ENCODE measurements at places on chromosomes 7 and 10.

- DNase-seq: no peak
These were observed 176.6 kb upstream of the SP4 start for GRCh38 chr7:21251151-21251800.

GRCh38 chr7:2959103-2959680 lies 84.5 kb downstream of the CARD11 start:
- DNase-seq: no peak

DNA sequence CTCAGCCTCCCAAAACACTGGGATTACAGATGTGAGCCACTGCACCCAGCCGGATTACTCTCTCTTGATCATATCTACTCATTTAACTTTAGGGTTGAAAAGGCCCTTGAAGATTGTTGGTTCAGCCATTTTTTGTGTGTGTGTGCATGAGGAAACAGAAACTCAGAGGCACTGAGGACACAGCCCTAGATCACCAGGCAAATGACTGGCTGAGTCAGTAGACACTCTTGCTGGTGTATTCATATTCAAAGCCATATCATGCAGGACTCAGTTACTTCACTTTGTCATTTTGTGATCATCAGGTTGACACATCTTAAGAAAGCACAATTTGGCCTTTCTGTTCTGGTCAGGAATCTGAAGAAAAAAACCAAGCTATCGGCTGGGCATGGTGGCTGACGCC lies 253.4 kb downstream of the TRIL start:
- no peak for DNase-seq

DNA sequence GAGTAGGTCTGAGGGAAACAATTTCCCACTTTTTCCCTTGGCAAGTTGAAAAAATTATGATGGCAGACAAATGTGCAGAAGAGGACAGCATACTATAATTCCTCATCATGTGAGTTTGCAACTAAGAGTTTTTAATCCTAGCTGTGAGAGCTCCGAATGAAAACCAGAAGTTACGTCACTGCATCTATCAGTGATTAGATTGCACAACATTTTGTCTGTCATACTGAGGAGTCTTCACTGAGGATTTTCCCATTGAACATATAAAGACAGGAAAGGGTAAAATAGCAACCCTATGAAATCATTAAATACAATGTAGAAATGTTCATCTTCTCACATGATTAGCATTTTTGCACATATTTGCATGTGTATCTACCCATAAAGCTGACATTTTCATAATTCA lies 45.8 kb downstream of the ZNF736 start:
- no peak for DNase-seq

DNA sequence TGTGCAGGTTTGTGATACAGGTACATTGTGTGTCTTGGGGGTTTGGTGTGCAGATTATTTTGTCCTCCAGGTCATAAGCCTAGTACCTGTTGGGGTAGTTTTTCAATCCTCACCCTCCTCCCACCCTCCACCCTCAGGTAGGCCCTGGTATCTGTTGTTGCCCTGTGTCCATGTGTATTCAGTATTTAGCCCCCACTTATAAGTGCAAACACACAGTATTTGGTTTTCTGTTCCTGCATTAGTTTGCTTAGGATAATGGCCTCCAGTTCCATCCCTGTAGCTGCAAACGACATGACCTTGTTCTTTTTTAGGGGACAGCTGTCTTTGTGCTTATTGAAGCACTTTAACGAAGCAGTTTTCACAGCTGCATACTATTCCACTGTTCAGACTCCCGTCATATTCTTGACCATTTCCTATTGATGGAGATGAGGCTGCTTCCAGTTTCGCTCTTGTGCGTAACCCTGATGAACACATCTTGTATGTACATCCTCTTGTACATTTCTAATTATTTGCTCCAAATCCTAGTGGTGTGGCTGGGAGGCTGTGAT lies 47.4 kb downstream of the LHPP start:
- no peak for DNase-seq

GRCh38 chr10:90769946-90770841 lies 87.6 kb downstream of the HTR7 start:
- DNase-seq: no peak

- DNase-seq: peak; percentile 82
These were observed 61.4 kb downstream of the ABI1 start for GRCh38 chr10:26799342-26799741.

DNA sequence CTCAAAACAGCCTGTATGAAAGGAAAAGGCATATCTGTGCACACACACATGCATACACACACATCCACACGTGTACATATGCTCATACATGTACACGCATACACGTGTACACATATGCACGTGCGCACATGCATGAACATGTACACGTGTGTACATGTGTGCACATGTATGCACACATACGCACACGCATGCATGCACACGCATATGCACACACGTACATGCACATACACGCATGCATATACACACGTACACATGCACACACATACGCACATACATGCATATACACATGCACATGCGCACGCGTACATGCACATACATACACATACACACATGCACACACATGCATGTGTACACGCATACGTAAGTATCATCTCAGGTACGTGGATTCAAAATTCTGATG lies 19.4 kb downstream of the DIP2C start:
- no peak for DNase-seq

GRCh38 chr10:127992376-127992775 lies 85.5 kb downstream of the PTPRE start:
- DNase-seq: no peak

DNA sequence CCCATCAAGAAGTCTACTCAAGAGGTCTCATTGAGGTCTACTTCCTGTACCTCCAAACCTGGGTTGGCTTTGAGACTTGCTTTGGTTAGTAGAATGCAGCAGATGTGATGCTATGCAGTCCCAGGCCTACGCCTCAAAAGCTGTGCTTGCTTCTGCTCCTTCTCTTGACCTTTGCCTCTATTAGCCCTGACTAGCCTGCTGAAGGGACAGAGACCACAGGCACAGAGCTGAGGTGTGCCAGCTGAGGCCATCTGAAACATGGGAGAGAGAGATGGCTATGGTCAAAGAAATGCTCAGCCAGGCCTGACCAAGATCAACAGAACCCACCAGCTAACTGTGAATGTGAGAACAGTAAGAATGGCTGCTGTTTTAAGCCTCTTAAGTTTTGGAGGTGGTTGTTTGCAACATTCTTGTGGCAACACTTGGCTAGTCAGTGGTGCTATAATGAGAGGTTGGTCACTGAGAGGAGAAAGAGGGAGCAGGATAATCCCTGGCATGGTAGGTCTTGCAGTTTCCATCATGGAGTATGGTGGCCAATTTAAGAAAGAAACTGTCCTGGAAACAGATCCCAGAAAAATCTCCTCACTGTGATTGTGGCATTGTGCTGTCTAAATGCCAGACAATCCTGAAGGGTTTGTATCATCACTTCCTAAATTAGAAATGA lies 176.1 kb upstream of the PHYHIPL start:
- DNase-seq: no peak

DNA sequence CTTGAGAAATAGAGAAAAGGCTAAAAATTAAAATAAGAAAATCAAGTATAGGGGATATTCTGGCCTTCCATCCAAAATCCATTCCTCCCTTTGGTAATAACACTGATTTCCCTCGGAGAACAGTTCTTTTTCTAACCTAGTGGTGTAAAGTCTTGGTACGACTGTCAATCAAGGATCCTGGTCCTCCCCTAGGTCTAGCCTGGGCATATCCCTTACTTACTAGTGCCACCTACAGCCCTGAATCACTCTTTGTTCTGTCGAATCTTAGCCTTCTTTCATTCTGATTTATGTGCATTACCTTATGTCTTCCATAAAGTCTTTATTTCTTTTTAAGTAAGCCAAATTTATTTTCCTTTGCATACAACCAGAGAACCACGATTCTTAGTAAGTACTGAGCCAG lies 298.7 kb upstream of the LRRTM3 start:
- no peak for DNase-seq

DNA sequence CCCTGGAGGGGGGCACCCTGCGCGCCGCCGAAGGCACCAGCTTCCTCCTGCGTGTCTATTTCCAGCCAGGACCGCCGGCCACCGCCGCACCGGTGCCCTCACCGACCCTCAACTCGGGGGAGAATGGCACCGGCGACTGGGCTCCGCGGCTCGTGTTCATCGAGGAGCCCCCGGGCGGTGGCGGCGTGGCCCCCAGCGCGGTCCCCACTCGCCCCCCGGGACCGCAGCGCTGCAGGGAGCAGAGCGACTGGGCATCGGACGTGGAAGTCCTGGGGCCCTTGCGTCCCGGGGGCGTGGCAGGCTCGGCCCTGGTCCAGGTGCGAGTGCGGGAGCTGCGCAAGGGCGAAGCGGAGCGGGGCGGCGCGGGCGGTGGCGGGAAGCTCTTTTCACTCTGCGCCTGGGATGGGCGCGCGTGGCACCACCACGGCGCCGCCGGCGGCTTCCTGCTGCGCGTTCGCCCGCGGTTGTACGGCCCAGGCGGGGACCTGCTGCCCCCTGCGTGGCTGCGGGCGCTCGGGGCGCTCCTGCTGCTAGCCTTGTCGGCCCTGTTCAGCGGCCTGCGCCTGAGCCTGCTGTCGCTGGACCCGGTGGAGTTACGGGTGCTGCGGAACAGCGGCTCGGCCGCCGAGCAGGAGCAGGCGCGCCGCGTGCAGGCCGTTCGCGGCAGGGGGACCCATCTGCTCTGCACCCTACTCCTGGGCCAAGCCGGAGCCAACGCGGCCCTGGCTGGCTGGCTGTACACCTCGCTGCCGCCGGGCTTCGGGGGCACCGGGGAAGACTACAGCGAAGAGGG lies 594 bp downstream of the CNNM1 start:
- DNase-seq: no peak

- peak; percentile 79 for DNase-seq
These were observed 313.8 kb upstream of the BMPER start for GRCh38 chr7:33591490-33591889.

DNA sequence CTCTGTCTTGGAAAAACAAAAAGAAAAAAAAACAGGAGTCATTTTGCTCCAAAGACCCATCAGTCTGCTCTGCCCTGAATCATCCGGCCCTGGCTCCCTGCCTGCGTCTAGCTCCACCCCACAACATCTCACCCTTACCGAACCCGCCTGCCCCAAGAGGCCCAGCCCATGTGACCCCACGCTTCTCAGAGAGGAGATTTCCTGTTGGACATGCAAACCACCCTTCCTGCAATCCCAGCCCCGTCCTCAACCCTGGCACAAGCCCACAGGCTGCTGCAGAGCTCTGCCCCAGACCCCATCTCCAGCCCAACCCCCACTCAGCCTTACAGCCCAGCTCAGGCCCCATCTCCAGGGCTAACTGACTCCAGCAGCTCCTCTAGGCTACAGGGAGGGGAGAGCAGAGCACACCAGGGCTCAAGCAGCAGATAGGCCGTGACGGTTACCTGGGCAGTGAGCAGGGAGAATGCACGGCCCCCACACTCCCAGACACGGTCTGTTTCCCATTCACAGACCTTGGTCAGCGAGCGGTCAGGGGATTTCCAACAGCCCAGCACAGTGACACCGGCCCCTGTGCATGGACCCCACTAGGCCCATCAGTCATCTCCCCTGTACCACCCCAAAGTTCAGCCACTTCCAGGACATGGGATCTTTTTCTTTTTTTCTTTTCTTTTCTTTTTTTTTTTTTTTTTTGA lies 69.9 kb upstream of the GTF2I start:
- no peak for DNase-seq

DNA sequence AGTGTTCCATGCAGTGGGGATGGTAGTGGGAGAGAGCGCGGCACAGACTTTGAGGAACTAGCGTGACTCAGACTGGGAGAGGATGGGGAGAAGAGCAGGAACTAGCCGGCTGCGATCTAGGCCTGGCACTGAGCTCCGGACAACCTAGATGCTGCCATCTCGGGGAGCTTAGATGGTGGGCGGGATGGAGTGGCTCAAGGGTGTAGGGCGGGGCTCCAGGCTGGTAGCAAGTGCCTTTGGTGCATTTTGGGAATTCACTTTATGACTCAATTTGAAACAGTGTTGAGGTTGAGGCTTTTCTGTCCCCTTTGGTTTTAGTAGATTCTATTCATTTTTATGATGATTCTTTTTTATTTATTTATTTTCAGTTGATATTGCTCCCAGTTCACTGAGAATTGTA lies 185.3 kb upstream of the GPR26 start:
- DNase-seq: no peak

GRCh38 chr10:47277352-47278151 lies 22.4 kb upstream of the GDF10 start:
- DNase-seq: no peak

- no peak for DNase-seq
These were observed 31.5 kb downstream of the BICC1 start for GRCh38 chr10:58544135-58544534.

DNA sequence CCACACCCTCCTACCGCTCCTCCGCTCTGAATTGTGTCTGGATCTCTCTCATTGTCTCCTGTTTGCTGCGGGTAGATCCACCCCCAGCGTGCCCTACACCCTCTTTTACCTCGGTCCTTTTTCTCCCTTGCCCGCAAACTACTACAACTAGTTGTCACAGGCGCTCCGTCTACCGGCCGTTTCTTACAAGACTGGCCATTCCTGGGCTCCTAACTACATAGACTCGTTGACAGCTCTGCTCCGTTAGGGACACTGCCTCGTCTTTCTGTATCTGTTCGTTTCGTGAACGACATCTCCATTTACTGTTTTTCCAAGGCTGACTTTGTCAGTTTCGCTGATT lies 786 bp downstream of the TAF3 start:
- DNase-seq: peak; percentile 63

- no peak for DNase-seq
These were observed 104.7 kb upstream of the LRGUK start for GRCh38 chr7:134022286-134022911.

GRCh38 chr7:7051206-7051877 lies 131.0 kb upstream of the C1GALT1 start:
- DNase-seq: no peak

- DNase-seq: peak; percentile 58
These were observed 122.7 kb upstream of the PRSS1 start for GRCh38 chr7:142626420-142627035.

GRCh38 chr10:59360605-59361405 lies 1.5 kb downstream of the FAM13C start:
- no peak for DNase-seq

DNA sequence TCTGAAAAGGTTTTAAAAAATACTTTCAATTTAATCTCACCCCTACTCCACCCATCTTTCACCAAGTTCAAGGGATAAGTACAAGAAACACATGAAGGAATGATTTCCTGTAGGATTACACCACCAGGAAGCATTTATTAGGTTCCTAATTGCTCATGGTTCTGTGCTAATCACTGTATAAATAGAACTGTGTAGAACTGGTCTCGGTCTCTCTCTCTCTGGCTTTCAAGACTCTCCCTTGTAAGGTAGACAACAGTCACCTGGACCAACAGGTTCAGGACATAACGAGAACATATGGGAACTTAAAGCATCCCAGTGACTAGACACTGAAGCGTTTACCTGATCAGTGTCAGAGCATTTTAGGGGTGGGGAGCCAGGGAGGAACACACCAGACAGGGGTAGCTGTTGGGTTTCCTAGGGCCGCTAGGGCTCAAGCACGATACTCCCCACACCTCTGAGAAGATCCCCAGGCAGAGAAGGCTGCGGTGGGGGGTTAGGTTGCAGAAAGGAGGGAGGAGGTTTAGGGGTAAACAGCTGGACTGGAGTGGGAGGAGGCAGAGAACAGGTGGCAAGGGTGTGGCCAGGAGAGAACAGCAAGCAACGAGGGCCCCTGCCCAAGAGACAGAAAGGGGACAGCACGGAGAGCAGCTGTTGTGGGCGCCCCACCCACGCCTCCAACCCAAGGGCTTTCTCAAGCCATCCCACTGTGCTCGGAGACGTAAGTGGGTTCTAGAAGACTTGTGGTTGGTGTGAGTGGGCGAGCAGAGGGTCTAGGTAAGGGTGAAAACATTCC lies 52.5 kb upstream of the USP6NL start:
- no peak for DNase-seq

GRCh38 chr7:379456-380138 lies 89.6 kb downstream of the FOXL3 start:
- DNase-seq: no peak
